ENCODE measurements at places on chromosomes 5 and 9.

DNA sequence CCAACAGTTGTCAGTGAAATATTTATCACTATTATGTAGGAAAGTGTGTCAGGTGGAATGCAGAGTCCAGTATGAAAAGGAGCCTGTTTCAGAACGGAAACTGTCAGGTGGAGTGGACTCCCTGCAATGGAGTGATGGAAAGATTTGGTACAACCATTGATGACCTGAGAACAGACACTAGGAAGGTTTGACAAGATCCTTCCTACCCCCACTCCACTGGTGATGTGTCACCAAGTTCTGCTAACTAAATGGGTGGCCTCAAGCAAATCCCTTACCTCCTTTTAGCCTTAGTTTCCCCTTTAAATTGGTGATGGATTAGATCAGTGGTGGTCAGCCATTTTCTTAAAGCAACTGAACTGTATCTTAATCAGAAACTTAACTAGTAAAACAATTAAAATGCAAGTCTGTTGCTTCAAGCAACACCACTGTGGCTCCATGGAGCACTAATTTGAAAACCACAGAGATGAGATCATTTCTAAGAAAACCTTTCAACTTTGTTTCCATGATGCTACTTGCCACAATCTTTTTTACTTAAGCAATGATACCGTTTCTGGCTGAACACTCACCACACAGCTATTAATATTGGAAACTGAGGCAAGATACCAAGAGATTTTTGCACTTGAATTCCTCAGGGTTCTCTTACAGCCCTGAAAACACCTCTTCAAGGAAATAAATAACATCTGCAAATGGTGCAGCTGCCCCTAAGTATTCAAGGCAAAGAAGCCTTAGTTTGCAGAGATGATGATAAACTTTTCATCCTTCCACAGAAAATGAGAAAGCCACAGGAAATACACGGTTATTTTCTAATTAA, 140.6 kb downstream of the ERCC6L2 start:
- no peak for DNase-seq

DNA sequence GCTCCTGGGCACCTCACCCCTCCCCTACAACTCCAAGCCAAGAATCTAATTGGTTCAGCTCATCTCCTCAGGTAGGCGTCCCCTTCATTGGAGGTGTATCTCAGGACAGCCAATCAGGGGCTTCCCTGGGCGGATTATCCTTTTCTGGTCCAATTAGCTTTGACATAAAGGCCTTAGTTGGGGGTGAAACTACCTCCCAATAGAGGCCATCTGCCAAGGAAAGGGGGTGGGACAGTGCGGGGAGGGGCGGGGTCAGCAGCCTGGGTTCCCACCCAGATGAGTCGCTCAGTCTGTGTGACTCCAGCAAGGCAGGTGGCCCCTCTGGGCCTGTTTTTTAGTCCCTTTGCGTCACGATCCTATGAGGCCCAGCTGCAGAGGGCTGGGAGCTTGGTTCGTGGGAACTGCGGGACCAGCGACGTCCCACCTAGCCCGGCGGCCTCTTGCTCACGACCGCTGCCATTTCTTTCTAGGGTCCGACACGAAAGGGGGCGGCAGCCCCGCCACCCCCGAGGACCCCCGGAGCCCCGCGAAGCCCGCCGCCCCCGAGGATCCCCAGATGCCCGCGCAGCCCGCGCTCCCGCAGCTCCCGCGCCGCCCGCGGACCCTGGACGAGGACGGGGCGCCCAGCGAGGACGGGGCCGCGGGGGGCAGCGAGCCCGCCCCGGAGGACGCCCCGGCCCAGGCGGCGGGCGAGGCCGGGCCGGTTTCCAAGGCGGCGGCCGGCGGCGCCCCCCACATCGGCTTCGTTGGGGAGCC, 8.9 kb downstream of the PRRT1B start:
- no peak for DNase-seq

GRCh38 chr5:90326995-90327394, 82.6 kb downstream of the CETN3 start:
- no peak for DNase-seq

- no peak for DNase-seq
Measured at GRCh38 chr5:147821766-147822165, 9.7 kb downstream of the SPINK1 start.

DNA sequence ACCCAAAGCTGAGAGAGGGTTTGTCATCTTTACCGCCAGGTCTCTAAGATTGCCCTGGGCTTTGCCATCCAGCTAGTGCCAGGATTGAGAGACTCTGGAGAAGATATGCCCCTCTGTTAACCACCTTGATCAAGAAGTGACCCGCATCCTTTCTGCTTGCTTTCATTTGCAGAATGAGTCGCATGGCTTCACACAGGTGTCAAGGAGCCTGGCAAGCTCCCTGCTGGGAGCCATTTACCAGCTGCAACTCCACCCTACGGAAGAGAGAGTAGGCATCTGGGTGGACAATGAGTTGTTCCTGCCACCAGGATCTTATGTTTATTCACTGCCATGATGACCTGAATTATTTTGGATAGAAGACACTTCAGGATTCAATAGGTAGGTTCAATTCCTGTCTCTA, 43.0 kb downstream of the HSD17B3 start:
- DNase-seq = no peak

All from bronchial epithelial cell (primary cell).